ENCODE measurements at places on chromosomes 3 and 15.

GRCh38 chr3:55686426-55687254 lies 199.5 kb upstream of the WNT5A start:
- DNase-seq, result no peak

DNA sequence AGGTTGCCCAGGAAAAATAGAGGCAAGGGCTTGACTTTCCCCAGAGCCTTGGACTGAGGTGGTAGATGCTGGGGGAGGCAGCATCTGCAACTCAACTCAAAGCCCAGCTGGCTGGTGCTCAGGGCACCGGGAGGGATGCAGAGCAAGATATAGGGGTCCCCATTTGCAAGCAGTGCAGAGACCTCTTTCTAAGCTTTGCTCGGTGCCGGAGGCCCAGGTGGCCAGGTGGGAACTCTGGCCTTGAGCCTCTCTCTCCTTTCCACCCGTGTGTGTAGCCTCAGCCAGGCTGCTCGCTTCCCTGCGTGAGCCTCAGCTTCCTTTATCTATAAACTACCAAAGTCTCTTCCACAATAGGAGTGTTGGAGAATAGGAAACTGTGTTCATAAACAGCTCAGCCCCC lies 36.5 kb downstream of the SLC6A6 start:
- DNase-seq, result no peak

GRCh38 chr15:71131601-71132362 lies 16.5 kb downstream of the THSD4 start:
- DNase-seq, result no peak

DNA sequence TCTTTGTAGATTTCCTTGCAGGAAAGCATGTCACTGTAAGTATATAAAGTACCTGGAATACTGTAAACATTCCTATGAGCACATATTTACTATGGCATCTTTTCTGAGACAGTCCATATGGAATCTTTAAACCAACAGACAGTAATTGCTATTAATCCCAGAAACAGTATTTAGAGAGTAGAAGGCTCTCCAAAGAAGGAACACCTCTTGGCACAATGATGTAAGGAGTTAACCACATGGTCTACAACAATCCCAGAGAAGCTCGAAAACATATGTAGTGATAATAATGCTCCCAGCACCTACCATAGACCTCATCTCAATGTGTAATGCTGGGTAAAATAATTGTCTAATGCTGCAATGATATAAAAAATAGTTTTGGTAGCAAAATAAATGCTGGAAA lies 95.8 kb upstream of the IL12A start:
- no peak for DNase-seq

DNA sequence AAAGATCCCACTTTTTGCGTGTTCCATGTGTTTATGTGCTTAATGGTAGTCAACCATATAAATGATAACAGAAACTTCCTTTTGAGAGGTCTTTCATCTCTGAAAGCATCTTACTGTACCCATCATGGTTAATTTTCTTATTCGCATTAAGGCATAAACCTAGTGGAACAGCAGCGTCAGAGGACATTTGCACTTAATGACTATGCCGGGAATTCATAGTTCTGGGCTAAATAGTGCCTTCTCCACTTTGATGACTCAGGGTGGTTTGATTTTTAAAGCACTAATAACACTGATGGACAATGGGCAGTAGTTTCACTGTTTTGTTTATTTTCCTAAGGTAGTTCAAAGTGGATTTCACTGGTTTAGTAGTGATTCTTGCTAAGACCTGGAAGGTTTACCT lies 455.3 kb downstream of the DIPK2A start:
- DNase-seq, result no peak

DNA sequence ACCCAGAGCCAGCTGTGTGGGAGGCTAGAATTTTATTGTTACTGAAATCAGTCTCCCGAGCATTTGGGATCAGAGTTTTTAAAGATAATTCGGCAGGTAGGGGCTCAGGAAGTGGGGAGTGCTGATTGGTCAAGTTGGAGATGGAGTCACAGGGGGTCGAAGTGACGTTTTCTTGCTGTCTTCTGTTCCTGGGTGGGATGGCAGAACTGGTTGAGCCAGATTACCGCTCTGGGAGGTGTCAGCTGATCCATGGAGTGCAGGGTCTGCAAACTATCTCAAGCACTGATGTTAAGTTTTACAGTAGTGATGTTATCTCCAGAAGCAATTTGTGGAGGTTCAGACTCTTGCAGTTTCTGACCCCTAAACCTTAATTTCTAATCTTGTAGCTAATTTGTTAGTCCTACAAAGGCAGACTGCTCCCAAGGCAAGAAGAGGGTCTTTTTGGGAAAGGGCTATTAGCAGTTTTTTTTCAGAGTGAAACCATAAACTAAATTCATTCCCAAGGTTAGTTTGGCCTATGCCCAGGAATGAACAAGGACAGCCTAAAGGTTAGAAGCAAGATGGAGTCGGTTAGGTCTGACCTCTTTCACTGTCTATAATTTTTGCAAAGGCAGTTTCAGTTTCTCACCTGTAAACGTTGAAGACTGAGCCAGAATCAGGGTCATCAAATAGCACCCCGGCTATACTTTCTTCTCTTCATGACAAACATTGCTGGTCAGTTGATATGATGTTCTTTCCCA lies 28.2 kb downstream of the FLNB start:
- DNase-seq, result no peak

GRCh38 chr3:1139071-1139470 lies 46.2 kb downstream of the CNTN6 start:
- no peak for DNase-seq

DNA sequence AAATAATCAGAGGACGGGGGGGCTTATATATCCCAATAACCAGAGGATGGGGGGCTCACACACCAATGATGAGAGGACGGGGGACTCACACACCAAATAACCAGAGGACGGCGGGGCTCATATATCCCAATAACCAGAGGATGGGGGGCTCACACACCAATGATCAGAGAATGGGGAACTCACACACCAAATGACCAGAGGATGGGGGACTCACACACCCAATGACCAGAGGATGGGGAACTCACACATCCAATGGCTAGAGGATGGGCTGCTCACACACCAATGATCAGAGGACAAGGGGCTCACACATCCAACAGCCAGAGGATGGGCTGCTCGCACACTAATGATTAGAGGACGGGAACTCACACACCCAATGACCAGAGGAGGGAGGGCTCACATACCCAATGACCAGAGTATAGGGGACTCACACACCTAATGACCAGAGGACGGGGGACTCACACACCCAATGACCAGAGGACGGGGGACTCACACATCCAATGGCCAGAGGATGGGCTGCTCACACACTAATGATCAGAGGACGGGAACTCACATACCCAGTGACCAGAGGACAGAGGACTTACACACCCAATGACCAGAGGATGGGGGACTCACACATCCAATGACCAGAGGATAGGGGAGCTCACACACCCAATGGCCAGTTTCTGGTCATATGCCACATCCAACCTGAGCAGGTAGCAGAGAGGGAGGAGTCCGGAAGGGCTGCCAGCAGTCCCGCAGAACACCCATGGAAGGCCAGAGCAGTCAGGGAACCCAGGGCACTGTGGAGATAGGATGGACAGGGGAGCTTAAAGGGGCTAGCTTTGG lies 10.6 kb downstream of the RAB6B start:
- DNase-seq, result no peak

DNA sequence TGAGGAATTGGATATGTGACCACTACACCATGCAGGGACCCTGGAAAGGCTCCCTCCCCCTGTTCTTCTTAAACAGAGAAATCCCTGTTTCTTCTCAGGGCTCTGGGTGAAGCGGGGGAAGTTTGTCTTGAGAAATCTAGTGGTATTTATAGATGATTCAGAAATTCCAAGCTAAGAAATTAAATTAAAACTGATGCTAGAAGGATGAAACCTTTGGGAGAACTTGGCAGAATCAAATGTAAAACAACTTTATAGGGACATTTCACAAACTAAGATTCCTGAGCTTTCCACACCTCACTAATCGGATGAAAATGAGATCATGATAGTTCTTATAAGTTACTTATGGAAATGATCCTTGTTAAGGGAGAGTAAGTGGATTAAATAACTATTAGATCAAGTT lies 54.2 kb downstream of the FBXL2 start:
- DNase-seq, result no peak

All from erythroblast (primary cell).